ENCODE measurements at places on chromosomes 11 and 22.

- peak; percentile 34 for DNase-seq
Measured at GRCh38 chr22:24507716-24508115, 12.6 kb downstream of the UPB1 start.

DNA sequence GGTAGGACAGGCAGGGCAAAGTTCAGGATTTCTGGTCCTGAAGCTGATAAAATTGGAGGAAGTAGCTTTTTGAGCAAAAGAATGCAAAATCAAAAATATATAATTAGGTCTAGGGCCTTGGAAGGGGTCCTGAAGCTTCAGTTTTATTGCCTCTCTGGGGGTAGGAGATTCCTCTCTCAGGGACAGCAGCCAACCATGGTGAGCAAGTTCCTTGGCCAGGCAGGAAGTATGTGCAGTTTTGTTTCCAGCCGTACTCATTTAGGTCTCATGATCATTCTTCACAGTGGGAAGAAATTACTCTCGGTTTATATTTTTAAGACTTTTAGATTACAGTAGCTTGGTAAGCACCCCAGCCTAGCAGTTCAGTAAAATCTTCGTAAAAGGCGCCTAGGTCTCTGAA lies 2.9 kb upstream of the RAB38 start:
- DNase-seq, result no peak

DNA sequence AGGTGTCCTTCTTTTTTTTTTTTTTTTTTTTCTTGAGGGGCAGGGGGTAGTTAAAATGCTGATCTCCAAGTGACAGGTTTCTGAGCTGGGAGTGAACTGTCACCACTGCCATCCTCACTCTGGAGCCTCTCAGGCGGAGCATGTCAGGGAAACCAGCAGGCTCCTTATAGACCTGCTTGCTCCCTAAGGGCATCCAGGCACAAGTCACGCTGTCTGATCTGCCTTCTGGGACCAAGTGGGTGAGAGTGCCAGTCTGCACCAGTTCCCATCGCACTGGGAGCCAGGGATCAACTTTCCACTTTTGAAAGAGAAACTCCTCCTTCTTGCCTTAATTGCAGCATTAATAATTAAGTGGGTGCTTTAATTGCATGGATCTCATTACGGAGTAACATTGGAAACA lies 537.9 kb upstream of the CADM1 start:
- DNase-seq, result no peak

DNA sequence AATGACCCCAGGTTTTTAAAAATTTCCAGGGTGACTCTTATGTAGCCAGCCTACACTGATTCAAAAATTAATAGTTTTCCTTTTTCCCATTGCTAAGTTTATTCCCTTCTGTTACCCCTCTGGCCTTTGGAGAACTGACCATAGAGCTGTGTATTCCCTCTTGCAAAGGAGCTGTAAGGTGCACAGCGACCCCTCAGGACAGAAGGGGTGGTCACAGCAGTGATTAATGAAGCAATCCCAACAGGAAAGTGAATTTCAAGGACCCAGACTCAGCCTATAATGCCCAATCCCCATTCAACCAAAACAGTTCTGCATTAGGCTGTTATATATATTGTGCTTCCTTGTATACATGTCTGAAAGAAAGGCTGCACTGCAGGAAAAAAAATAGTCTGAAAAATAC lies 147.1 kb downstream of the WT1 start:
- DNase-seq, result no peak

GRCh38 chr11:69644962-69645675 lies 4.2 kb downstream of the CCND1 start:
- no peak for DNase-seq

DNA sequence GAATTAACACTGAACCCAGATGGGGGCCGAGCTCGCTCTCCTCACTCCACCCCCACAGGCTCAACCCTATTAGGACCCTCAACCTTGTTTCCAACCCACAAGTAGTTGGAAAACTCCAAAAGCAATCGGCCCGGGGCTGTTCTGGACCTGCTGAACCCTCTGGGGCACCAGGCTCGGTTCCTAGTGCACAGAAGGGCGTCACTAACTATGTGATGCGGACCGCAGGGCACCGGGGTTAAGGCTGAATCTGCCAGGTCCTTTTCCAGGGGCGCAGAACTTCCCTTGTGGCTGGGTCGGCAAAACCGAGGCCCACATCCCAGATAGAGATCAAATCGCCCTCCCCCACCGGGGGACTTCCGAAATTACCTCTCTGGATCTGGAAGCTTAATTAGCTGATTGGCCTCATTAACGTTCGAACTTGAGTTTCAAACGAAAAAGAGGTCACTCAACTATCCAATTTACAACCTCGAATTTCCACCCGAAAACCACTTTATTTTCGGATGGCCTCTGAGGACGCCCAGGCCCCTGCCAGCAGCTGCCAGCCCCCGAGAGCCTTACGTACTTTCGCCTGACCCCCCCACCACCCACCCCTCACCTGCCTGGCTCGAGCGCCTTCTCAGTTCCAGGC lies 1.7 kb downstream of the SHANK2 start:
- DNase-seq, result no peak

- no peak for DNase-seq
Measured at GRCh38 chr22:19215360-19215759, 36.8 kb upstream of the SLC25A1 start.

DNA sequence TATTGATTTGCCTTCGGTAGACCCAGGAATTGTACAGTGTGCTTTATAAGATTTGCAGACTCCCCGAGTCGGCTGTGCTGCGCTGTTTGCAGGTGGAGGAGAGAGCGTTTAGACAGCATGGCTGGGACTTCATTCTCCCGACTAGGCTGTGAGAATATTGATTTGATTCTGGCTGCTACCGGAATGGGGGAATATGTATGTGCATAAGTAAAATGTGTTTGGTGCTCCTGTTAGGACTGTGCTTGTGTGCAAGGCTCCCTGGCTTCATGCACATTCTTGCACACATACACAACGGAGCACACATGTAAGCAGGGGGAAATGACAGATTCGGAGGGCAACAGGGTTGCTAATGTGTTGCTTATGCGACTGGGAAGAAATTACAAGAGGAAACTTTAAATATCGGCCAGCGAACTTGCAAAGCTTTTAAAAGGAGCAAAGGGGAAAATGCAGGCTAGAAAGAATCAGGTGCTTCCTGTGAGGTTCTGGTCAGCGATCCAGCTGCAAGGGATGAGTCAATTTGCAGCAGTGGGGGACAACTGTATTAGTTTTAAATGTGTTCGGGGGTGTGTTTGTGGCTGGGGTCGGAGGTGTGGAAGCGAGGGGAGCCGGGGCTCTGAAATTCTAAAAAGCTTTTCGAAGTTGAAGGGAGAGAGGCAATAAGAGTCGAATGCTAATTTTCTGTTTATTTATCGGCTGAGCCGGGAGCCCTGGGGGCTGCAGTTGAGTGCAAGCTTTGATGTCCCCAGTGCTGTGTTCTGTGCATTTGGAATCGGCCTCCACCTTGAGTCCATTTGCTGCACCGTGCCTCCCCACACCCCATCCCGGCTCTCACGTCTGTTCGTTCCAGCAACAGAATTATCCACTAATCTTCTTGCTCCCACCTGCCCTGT lies 731 bp downstream of the NTM start:
- DNase-seq, result no peak

- no peak for DNase-seq
Measured at GRCh38 chr11:61083601-61084147, 18.6 kb upstream of the CD5 start.

DNA sequence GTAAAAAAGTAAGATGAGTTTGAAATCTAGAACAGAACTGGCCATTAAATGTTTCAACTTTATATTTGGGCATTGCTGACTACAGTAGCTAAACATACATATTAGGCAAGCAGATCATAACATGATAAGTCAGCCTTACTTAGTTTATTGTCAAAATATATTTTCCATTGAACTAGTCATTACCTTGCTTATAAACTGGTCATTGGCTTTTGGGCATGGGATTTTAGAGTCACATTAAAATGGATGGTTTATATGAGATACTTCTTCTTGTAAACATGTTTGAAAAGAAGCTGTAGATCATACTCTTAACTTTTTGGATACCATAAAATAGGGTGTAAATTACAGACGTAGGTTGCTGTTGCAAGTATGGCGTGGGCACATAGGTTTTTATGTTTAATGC lies 2.7 kb downstream of the HIPK3 start:
- DNase-seq, result no peak

DNA sequence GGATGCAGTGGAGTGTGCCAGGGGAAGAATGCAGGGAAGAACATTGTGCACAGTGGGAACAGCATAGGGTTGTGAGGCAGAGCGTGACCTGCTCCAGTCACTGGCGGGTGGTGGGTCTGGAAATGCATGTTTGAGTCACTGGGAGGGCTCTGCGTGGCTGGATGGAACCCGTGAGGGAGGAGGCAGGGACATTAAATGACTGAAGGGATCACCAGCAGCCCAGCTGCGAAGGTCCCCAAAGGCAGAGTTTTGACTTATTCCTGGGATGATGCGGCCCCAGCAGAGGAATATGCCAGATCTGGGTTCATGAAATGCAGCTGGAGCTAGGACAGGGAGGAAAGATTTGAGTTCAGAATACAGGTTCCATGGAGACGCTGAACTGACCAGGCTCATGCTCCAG lies 104.0 kb upstream of the FGF3 start:
- DNase-seq, result no peak

DNA sequence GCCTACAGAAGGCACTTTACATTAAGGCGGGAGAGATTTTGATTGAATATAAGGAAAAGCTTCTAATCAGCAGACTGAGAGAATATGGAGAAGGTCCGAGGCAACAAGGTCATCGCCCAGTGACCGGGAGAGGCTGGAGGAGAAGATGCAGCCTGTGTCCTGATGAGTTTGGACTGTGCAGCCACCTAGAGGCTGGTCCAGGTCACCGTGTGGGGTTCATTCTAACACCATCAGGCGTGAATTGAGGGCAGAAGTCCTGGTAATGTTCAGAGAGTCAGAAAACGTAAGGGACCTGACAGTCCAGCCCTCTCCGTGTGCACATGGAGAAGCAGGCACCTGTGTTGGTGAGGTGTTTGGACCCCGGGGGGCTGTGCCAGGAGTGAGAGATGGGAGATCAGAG lies 102.7 kb downstream of the FEZ1 start:
- DNase-seq, result no peak

- no peak for DNase-seq
Measured at GRCh38 chr11:12775955-12776354, 101.7 kb downstream of the TEAD1 start.

DNA sequence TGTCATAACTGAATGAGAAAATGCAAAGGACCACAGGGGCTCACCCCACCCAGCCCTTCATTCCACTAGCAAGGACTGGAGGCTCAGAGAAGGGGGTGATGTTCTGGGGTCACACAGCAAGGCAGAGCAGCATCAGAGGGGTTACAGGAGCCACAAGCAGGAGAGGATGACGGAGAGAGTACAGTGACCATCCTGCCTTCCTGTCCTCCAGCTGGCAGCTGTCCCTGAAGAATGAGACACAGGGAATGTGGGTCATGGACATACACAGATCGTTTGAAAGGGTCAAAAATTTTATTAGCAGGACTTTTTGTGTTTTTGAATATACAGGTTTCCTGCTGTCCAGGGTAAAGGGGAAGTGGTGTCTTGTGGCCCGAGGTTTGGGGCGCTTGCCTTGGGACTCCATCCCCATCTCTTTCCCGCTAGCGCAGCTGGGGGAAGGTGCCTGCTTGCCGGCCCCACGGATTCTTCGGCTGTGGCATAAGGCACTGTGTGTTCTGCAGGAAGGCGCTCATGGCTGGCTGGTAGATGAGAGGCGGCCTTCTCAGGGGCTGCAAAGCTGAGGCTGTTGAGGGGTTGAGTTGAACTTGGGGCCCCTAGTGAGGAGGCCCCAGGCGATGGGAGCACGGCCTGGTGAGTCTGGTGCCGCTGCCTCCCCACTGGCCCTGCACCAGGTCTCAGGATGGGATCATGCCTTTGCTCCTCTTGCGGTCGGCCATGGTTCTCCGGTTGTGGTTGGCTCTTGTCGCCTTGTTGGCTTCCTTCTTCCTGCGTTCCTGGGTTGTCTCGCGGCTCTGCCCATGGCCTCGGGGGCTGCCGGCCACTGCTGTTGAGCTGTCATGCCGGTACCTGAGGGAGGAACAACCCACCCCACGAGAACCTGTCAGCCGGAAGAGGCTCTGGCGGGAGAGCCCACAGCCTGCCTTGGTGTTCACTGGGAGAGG lies 21.4 kb downstream of the UQCR10 start:
- DNase-seq, result no peak

GRCh38 chr11:101880222-101880621 lies 34.6 kb upstream of the CEP126 start:
- peak; percentile 57 for DNase-seq

- no peak for DNase-seq
Measured at GRCh38 chr11:57240007-57240406, 3.0 kb upstream of the APLNR start.

DNA sequence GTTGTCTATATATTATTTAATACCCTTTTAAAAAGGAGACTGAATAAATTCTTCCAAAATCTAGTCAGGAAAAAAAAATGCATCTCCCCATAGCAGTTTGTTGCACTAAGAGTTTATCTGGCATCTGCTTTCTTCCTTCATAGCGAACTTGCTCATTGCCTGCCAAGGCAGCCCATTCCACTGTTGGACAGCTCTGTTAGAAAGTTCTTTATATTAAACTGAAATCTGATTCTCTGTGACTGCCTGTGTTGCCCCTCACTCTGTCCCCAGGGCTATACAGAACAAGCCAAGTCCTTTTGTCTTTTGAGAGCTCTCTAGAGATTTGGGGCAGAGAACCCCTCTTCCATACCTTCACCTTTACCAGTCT lies 3.3 kb upstream of the CHRDL2 start:
- DNase-seq, result no peak

DNA sequence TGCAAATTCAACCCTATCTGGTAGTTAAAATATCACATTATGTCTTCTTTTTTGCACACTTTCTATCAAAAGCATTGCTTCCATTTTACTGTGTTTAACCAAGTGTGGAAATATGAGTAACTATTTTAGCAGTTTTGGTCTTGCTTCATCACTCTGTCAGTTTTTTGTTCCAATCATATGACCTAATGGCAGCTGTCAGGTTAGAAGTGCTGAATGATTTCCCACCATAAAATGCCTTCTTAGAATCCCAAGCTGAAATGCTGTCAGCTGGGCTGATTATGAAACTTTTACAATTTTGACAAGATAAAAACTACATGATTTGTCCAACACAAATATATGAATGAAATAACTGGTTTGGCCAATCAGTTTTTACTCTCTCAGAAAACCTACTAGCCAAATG lies 1654.6 kb upstream of the RAG2 start:
- no peak for DNase-seq

- DNase-seq, result no peak
Measured at GRCh38 chr22:32904044-32904443, 102.5 kb downstream of the TIMP3 start.

DNA sequence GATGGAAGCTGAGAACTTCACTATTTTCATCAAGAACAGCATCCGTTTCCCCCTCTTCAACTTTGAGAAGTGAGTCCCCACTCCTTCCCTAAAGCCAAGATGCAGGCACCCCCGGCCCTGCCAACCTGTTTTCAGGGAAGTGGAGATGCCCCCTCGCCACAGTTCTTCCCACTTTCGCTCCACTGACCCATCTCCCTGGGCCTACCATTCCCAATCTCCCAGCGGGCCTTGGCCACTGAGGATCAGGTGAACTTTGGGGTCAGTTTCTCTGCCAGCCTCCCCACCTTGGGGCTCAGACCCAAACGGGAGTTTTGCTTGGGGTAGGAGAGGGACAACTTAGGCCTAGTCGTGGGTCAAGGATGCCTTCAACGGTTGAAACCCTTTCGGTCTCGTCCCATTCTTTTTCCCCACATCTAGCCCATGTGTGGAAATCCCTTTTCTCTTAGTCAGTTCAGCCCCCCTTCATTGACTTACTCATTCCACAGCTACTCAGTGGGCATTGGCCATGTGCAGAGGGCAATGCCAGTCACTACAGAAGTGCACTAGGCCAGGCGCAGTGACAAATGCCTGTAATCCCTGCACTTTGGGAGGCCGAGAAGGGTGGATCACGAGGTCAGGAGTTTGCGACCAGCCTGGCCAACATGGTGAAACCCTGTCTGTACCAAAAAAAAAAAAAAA lies 10.6 kb downstream of the P2RX3 start:
- no peak for DNase-seq

All from HAP-1 (cell line).